Activated naive CD8-positive, alpha-beta T cell treated with anti-CD3 and anti-CD28 coated beads, Interleukin-2, amount 50 U/mL, for 24 hours (primary cell): ENCODE measurements at places on chromosomes 2 and 18.

DNA sequence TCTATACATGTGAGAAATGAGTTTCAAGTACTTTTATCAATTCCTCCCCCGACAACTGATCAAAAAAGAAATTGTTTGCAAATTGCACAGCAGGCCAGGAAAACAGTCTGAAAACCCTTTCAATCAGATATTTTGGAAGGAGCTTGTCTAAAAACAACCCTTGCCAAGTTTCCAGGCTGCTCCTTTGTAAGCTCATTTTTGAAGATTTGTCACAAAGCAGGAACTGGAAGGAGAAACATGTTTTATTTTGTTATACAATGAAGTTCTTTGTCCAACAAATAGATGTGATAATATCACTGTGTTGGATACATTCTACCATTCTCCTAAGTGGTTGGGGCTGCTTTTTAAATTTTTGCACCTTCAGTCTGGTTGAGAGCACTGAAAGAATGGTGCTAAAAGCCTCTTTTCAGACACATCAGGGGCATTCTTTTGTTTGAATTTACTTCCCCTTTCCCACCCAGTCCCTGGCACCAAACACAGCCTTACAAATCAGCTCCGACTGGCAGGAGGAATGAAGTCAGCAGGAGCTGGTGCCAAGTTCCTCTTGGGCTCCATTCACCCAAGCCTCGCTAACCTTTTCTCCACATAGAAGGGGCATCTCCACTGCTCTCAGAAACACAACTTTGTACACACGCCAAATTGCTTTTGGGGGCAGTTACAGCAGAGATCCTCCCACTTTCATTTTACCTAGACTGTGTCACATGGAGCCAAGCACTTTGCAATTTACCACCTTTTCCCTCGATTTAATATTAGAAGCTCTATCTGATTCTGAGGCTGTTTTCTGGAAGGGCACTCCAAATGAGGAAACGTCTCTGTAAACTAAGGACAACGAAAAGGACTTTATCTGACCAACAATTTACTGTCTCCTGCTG, 88.0 kb downstream of the C1D start:
- no peak for DNase-seq

- no peak for DNase-seq
These were observed 96.7 kb downstream of the ASB1 start for GRCh38 chr2:238523158-238524110.

- peak; percentile 64 for DNase-seq
These were observed 67.2 kb downstream of the POLR1A start for GRCh38 chr2:86038291-86039081.

DNA sequence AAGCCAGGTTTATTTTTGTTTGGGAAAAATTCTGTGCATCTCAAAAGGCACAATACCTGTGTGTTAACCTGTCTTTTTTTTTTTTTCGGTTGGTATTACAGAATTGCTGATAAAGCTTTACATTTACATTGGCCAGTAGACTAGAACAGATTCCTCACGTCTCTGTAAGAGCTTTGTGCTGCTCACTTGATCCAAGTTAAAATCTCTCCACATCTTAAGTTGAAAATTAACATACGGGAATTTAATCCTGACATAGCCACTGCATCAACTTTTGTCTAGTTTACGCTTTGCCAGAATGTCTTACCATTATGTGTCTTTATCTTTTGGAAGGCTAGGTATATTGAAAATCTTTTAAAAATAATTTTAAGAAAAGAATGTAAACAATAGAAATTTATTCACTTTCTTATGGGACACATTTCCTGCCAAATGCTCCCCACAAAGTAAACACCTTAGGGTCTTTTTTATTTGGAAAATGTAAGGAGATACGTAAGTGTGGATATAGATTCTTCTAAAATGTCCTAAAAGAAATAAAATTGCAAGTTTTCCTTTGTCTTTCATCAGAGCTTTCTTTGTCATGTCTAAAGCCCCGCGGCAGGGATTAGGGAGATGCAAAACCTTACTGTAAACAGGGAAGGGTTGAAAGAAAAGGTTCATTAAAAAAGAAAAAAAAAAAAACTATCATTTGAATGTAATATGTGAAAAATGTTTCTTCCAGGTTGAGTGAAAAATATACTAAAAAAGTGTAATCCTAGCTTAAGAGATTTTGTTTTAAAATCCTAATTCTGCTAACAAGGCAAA, 912.8 kb downstream of the NRXN1 start:
- DNase-seq: no peak

DNA sequence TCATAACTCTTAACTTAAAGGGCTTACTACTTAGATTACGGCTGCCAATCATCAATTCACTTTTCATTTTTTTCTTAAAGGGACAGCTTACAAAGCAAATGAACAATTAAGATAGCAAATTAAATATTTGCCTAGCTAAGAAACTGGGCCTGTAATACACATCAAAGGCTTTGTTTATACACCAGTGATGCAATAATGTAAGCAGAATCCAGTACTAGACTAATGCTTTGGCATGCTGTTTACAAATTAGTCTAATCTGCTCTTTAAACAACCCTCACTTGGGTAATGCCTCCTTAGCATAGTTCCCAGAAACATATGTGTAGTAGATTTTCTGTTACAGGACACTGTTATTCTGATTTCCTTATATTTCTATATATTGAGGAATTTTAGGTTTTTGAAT, 105.8 kb downstream of the ARHGAP28 start:
- DNase-seq: no peak

GRCh38 chr18:59661891-59662701, 35.1 kb downstream of the CCBE1 start:
- DNase-seq: no peak

DNA sequence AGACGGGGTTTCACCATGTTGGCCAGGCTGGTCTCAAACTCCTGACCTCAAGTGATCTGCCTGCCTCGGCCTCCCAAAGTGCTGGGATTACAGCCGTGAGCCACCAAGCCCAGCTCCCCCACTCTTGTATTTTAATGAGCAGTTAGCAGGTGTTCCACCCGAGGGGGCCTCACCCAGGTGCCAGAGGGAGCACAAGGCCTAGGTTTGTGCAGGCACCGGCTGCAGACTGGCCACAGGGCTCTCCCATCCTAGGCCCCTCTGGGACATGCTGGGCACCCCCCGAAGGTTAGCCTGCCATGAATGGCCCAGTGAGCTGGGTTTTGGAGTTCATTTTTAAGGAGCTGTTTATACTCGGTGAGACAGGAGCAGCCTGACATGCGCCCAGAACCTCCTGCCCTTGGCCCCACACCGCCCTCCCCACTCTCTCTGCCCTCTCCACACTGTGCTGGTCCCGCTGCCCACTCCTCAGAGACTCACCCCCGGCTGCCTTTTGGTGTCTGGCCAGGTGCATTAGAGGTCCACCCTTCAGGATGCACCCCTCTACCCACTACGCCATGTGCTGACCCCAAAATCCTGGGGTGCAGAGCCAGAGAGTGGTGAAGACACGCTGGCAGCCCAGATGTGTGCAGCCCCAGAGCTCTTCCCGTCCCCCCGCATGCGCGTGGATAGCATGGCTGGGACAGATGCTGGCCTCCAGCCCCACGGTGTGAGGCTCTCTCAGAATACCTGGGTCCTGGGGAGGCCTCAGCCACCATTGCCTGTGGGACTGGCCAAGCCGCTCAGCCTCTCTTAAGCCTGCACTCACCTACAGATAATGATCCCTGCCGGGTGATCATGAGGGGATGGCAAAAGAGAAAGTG, 11.2 kb upstream of the KLF11 start:
- no peak for DNase-seq

GRCh38 chr18:46337271-46337670, 233.1 kb downstream of the HAUS1 start:
- DNase-seq: no peak

DNA sequence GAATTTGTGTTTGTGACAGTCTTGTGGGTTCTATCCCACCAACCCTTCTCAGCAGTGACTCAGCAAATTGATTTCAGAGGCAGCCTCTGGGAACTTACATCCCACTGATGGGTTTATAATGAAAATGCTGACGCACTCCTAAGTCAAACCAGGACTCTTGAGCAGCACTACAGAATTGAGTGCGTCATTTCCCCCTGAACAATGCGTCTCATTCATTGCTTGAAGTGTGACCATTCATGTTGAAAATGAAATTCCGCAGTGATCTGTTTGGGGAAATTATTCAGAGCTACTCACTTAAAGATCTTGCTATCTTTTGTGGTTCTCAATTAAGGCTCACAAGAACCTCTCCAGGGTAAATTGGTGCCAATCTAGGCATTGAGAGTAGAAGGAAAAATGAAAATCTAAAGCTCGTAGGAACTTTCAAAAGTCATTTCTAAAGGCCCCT, 417.7 kb upstream of the SLC14A2 start:
- DNase-seq: no peak

- DNase-seq: no peak
These were observed 9.7 kb upstream of the SFXN5 start for GRCh38 chr2:73081181-73081671.

GRCh38 chr18:42948831-42949230, 166.7 kb downstream of the RIT2 start:
- no peak for DNase-seq

DNA sequence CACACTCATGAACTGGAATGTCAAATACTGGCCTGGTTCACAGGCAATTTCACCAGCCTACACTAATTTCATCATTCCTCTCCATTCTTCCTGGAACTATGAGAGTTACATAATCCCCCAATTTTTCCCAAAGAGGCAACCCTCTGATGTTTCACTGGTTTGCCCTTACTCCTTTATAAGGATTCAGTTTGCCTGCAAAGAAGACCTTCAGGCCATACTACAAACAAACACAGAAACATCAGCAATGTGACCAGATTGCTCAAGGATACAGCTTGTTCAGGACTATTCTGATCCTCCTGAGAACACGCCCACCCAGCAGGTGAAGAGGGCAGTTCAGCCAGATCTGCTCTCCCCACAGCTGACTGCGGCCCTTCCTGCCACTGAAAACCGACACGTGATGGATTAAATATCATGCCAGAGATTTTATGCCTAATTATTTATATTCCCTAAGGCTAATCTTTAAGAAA, 215.5 kb downstream of the ETAA1 start:
- DNase-seq: no peak

DNA sequence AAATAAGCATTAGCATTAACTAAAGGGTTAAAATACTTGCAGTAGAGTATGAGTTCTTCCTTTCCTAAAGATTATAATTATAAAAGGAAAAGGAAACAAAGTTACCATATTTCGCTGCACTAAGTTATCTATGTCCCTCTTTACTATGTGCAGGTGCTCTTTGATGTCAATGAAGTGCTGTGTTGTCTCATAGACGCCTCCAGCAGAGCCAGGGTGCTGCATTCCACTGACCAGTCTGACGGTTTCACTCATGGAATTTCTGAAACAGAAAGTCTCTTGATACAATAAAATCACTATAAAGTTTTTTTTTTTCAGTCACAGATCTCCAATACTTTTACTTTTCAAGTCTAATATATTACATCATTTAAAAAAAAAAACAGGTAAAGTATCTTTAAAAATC, 14.5 kb upstream of the CPLX4 start:
- DNase-seq: no peak

GRCh38 chr2:40625849-40626248, 174.0 kb upstream of the SLC8A1 start:
- DNase-seq: no peak

DNA sequence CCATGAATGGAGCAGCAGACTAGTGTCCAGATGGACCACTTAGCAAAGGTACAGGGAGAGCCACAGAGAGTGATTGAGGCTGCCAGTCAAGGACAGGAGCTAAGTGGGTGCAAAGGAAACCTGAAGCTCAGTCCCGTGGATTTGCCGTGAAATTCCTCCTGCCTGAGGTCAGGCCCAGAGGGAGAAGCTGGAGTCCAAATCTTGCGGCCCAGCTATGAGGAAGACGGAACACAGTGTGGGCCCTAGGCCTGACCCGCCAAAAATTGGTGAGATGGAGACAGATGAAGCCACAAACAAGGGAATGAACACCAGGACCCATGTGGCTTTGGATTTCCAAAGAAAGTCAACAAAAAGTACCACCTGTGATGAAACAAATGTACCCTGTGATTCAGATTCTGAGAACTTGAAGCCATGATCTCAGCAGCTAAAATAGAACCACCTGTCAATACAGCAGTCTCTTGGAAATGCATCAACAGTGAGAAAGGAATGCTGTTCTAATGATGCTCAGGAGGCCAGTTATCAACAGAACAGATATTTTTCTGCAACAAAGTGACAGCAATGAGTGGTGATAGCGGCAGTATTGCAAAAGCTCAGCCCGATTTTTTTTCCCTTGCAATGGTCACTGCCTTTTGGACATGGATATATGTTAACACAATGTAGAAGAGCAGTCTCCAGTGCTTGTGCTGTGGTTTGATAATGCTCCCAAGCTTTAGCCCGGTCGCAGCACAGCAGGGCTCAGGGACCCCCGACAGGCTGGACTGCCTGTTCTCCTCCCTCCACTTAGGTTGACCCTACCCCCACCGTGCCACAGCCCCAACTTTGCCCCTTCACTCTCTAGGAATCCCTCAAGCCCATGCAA, 10.7 kb downstream of the COL6A3 start:
- DNase-seq: no peak

DNA sequence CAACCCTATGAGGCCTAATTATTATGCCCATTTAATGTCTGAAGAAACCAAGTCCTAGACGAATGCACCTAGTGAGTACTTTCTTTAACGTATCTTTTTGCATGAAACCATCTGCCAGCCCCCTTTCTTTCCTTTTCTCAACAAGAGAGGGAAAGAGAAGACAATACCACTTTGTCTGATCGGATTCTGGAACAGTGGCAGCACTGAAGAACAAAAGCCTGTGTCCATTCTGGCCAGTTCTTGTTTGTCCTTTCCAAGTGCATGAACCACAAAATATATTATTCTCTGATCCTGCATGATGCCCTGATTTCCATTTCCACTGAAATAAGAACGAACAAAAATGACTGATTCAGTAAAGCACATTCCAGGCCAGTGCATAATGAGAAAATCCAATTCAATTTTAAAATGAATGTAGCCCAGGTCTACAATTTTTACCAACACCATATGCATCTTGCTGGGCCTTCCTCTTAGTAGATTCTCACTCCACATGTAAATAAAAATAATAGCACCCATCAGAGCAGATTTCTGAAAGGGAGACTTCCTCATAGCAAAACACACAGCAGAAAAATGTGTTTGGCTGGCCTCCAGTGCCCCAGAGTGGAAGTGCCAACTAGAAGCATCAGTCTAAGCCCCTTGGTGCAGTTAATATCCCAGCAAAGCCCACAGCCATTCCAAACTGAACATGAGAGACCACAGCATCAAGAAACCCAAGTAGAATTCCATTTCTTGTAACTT, 422.6 kb upstream of the ID2 start:
- DNase-seq: no peak

DNA sequence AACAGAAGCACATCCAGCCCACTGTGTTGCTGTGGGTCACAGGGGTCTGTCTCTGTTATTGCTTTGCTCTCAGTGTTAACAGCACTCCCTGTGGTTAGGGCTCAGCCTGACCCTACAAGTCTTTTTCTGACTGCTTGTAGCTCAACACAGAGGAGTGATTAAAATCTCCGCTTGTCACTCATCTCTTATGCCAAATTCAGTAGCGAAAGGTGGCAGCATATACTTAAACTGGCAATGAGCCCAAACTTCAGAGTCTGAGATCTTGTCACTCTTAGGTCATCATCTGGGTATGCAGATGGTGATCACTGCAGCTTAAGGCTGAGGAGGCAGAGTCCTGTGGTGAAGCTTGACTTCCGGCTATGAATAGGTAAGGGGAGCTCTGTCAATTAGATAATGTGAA, 63.3 kb upstream of the CSRNP3 start:
- no peak for DNase-seq

- peak; percentile 62 for DNase-seq
These were observed 498 bp downstream of the TGOLN2 start for GRCh38 chr2:85327160-85327821.
